ENCODE measurements at places on chromosomes 2 and 18.
A peak's percentile ranks its signal among the peaks of the same experiment; 100 is the strongest.

DNA sequence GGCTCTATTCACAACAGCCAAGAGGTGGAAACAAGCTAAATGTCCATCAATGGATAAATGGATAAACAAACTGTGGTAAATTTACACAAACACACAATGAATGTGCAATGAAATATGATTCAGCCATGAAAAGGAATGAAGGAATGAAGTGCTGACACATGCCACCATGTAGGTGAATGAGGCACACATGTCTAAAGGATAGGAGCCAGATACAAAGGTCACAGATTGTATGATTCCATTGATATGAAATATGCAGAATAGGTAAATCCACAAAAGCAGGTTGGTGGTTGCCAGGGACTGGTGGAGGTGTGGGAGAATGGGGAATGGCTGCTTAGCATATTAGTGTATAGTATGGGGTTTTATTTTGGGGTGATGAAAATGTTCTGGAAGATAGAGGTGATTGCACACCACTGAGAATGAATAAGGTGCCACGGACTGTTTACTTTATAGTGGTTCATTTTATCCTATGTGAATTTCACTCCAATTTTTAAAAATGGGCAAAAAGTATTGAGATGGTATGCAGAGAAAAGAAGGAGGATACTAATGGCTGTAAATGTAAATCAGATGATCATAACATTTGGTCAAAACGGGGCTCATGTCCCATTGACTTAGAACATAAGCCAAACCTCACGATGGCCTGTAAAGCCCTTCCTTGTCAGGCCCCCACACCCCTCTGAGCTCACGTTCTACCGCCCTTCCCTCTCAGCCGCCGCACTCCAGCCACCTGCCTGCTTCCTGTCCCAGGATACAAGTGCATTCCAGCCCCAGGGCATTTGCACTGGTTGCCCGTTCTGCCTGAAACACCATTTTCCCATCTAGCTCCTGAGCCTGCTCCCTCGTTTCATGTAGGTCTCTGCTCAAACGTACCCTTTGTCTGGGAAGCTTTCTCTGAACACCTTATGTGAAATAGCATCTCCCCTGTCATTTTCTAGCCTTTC lies 165.5 kb downstream of the DDX1 start:
- H3K4me3 ChIP-seq: no peak overlapping the region
- no peak overlapping the region for H3K27ac ChIP-seq
- H3K36me3 ChIP-seq: no peaks in the 10 kb centered on the region

DNA sequence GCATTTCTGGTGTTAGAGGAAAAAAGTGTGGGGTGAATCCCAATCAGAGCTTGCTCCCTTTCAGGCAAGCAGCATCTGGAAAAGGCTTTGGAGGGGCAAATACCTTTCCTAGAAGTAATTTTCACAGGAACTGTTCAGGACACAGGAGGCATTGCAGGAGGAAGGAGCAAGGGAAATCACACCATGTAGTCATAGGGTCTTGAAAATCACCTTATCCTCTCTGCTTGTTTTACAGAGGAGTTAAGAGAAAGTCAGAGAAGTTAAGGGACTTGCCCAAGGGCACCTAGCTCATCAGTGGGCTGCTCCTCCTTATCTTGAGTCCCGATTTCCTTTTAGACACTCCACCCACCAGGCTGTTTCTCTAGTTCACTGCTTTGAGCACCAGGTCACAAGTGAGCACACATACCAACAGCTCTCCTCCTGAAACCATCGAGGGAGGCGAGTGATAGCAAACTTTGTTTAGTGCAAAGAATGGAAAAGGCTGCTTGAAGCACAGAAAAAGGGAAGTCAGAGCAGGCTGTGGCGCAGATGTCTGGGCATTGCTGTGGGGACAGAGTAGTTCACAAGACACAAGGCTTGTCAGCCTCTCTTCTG lies 89.2 kb upstream of the CXCR4 start:
- H3K36me3 ChIP-seq: no peaks in the 10 kb centered on the region
- H3K4me3 ChIP-seq: no peak overlapping the region
- no peak for DNase-seq
- H3K27ac ChIP-seq: no peak overlapping the region
- no peaks in the 10 kb centered on the region for H3K27me3 ChIP-seq
- H3K4me1 ChIP-seq: no peaks in the 10 kb centered on the region

GRCh38 chr18:9612215-9612830 lies 2.0 kb downstream of the PPP4R1 start:
- no peak overlapping the region for H3K27ac ChIP-seq
- no peaks in the 10 kb centered on the region for H3K27me3 ChIP-seq
- H3K4me1 ChIP-seq: peaks cover 11% of the 10 kb centered on the region
- H3K36me3 ChIP-seq: no peaks in the 10 kb centered on the region
- DNase-seq: no peak
- H3K4me3 ChIP-seq: peak overlapping the region; percentile 71

DNA sequence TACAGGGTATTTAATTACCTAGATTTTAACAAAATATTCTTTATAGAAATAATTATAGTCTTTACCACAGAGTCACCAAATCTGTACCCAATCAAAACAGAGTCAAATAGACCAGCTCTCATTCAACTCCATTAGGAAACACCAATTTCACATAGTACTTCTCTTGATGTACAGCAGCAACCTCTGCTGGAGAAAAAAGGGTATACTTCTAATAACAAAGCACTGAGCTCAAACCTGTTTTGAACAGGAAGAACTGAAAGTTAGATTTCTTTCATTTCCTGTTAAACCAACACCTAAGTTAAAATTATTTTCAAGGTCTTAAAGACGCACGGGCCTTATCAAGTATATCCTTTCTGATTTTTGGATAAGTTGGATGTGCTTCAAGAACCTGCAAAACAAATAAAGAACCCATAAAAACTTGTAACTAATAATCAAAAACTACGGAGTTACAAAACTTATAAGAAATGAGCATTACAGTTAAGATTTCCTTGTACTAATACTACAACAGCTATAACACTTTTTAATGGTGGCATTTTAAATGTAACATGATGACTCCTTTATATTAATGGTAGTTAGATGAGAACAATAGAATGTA lies 79.0 kb downstream of the TTC21B start:
- no peaks in the 10 kb centered on the region for H3K36me3 ChIP-seq
- H3K4me1 ChIP-seq: no peaks in the 10 kb centered on the region
- H3K27ac ChIP-seq: no peak overlapping the region
- no peaks in the 10 kb centered on the region for H3K27me3 ChIP-seq
- DNase-seq: no peak

GRCh38 chr2:68039317-68039716 lies 23.5 kb downstream of the C1D start:
- H3K27ac ChIP-seq: no peak overlapping the region
- no peaks in the 10 kb centered on the region for H3K4me1 ChIP-seq
- H3K36me3 ChIP-seq: peaks cover 7% of the 10 kb centered on the region

- no peaks in the 10 kb centered on the region for H3K36me3 ChIP-seq
- DNase-seq: no peak
- no peak overlapping the region for H3K4me3 ChIP-seq
- H3K27ac ChIP-seq: no peak overlapping the region
Measured at GRCh38 chr2:163157891-163158496, 319.4 kb upstream of the KCNH7 start.

DNA sequence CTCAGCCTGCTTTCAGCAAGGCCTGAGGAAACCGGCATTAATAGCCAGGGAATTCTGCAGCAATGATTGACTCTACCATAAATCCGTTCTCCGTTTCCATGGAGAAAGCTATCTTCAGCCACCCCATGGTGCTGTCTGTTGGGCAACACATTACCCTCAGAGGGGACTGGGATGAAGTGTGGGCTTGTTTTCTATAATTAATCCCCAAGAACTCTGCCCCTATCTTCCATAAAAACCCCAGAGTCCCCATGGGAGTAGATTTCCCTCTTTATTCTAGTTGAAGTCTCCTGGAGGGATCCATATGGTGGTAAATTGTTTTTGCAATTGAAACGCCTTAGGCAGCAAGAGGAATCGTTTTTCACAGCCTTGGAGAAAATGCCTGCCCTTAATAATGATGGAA lies 9.2 kb downstream of the G6PC2 start:
- no peaks in the 10 kb centered on the region for H3K36me3 ChIP-seq
- no peak overlapping the region for H3K27ac ChIP-seq
- no peaks in the 10 kb centered on the region for H3K27me3 ChIP-seq
- no peak for DNase-seq

DNA sequence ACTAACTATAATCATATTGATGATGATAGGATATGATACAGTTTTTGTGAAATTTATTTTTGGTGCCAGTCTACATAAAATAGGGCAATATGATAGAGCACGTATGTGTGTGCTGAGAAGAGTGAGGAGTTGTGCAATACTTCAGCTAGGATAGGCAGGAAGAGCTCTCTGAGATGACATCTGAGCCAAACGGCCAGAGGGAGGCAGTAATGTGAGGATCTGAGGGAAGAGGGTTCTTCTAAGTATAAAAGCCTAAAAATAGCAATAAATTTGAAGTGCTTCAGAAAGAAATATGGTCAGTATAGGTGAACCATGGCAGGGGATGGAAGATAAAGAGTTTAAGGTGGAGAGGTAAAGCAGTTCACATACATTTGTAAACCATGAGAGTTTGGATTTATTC lies 102.5 kb downstream of the OLA1 start:
- DNase-seq: no peak
- H3K27me3 ChIP-seq: no peaks in the 10 kb centered on the region
- no peak overlapping the region for H3K4me3 ChIP-seq
- no peak overlapping the region for H3K27ac ChIP-seq
- H3K36me3 ChIP-seq: no peaks in the 10 kb centered on the region
- peaks cover 2% of the 10 kb centered on the region for H3K4me1 ChIP-seq

GRCh38 chr2:101704816-101705578 lies 7.5 kb downstream of the MAP4K4 start:
- no peaks in the 10 kb centered on the region for H3K36me3 ChIP-seq
- no peak overlapping the region for H3K4me3 ChIP-seq
- H3K27me3 ChIP-seq: no peaks in the 10 kb centered on the region

GRCh38 chr2:27737676-27738348 lies 33.7 kb upstream of the MRPL33 start:
- H3K4me1 ChIP-seq: peaks cover 18% of the 10 kb centered on the region
- DNase-seq: no peak

DNA sequence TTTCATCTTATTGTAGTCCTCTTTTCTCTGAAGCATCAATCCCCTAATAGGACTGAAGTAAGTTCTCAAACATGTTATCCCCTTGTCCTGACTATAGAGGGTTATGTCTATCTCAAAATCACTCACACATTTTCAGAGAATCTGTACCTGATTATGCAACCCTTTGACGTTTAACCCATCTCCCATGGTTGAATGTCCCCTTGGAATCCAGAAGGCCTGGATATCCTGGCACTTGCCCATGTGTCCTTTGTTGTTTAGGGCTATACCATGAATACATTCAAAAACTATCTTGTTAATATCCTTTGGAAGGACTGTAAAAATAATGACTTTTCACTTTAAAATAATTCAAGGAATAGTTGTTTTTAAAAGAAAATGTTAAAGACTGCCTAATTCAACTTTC lies 66.3 kb upstream of the PSMD14 start:
- H3K4me3 ChIP-seq: no peak overlapping the region
- peaks cover 8% of the 10 kb centered on the region for H3K4me1 ChIP-seq
- H3K36me3 ChIP-seq: no peaks in the 10 kb centered on the region
- DNase-seq: no peak

GRCh38 chr2:212973347-212973746 lies 178.1 kb downstream of the IKZF2 start:
- H3K36me3 ChIP-seq: no peaks in the 10 kb centered on the region
- no peak overlapping the region for H3K4me3 ChIP-seq
- H3K27ac ChIP-seq: no peak overlapping the region
- H3K27me3 ChIP-seq: no peaks in the 10 kb centered on the region
- H3K4me1 ChIP-seq: no peaks in the 10 kb centered on the region

DNA sequence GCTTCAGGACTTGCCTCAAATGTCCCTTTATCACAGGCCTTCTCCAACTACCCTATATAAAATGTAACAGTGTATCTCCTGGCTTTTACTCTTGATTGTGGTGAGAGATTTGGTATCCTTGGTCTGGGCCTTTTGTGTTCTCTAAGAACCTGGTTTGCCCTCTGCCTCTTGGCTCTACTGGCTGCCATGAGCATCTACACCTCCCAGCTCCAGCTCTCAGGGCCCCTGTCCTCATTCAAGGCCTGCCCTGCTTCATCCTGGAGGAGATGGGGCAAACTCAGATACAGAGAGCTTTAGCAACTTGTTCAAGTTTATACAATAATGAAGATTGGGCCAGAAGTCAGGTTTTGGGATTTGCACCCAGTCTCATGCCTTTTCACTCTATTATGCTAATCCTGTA lies 45.0 kb downstream of the QPCT start:
- no peak overlapping the region for H3K27ac ChIP-seq
- H3K36me3 ChIP-seq: no peaks in the 10 kb centered on the region
- no peak overlapping the region for H3K4me3 ChIP-seq

DNA sequence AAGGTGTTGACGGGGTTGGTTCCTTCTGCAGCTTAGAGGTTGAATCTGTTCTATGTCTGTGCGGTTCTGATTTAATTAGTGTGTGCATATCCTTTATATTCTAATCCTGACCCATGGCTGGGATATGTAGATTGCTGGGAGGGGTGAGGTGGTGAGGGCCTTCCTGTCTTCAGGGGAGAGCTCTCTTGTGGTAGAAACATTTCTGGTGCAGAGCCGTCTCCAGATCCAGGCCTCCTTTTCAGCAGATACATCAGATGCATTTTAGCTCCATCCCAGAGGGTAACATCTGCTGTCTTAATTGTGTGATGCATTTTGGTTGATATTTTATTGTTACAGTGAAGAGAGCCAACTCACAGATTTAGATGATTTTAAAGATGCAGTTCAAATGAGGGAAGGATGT lies 227.8 kb downstream of the AGAP1 start:
- H3K4me1 ChIP-seq: peaks cover 8% of the 10 kb centered on the region
- H3K4me3 ChIP-seq: no peak overlapping the region
- no peak overlapping the region for H3K27ac ChIP-seq
- no peak for DNase-seq

GRCh38 chr2:178776751-178777150 lies 30.5 kb downstream of the TTN start:
- no peak overlapping the region for H3K4me3 ChIP-seq
- H3K4me1 ChIP-seq: no peaks in the 10 kb centered on the region
- no peak for DNase-seq
- no peaks in the 10 kb centered on the region for H3K36me3 ChIP-seq
- no peaks in the 10 kb centered on the region for H3K27me3 ChIP-seq

GRCh38 chr18:78576967-78577366 lies 402.7 kb upstream of the SALL3 start:
- DNase-seq: no peak
- H3K27me3 ChIP-seq: no peaks in the 10 kb centered on the region
- no peak overlapping the region for H3K4me3 ChIP-seq
- H3K4me1 ChIP-seq: no peaks in the 10 kb centered on the region
- H3K27ac ChIP-seq: no peak overlapping the region

- H3K27me3 ChIP-seq: no peaks in the 10 kb centered on the region
- H3K4me1 ChIP-seq: peaks cover 1% of the 10 kb centered on the region
- H3K27ac ChIP-seq: no peak overlapping the region
- no peaks in the 10 kb centered on the region for H3K36me3 ChIP-seq
- no peak overlapping the region for H3K4me3 ChIP-seq
Measured at GRCh38 chr2:216989340-216990129, 129.7 kb upstream of the TNP1 start.

GRCh38 chr2:96866586-96866985 lies 3.3 kb downstream of the SEMA4C start:
- no peak for DNase-seq
- peak overlapping the region; percentile 96 for H3K27ac ChIP-seq
- peaks cover 30% of the 10 kb centered on the region for H3K4me1 ChIP-seq
- peaks cover 57% of the 10 kb centered on the region for H3K36me3 ChIP-seq
